CD8-positive, alpha-beta memory T cell (primary cell): ENCODE measurements at places on chromosomes 2 and 18. TPM values are rescaled to one million over a fixed set of nuclear protein-coding genes. Genes with fewer than 3 reads are reported as not detected.

Gene RAB27B
- total RNA-seq, result 0.15 TPM

Gene KIAA2012
- total RNA-seq, result not detected

Gene HK2
- 57.0 TPM for total RNA-seq

Gene MPPE1
- 32.3 TPM for total RNA-seq

DNA sequence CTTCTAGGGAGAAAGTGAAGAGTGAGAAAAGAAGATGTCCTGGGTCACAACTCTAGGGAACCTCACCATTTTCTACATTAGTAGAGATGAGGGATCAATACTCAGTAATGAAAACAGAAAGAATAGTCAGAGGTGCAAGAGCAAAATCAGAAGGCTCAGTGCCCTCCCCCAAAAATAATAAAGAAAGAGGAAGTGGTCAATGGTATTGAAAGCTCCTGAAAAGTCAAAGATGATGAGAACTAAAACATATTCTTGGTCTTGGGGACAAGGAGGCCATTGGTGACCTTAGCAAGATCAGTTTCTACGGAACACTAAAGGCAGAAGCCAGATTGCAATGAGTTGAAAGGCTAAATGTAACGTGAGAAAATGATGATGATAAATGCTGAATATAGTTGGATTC, 24.5 kb upstream of the MYO1B start:
- H3K27ac ChIP-seq, result no peak overlapping the region
- H3K4me3 ChIP-seq, result no peak overlapping the region
- H3K4me1 ChIP-seq, result no peaks in the 10 kb centered on the region
- no peak for DNase-seq
- no peaks in the 10 kb centered on the region for H3K36me3 ChIP-seq
- H3K27me3 ChIP-seq, result no peaks in the 10 kb centered on the region

GRCh38 chr2:224910574-224910925, 131.7 kb downstream of the DOCK10 start:
- peaks cover 8% of the 10 kb centered on the region for H3K36me3 ChIP-seq
- peaks cover 24% of the 10 kb centered on the region for H3K4me1 ChIP-seq
- no peak overlapping the region for H3K27ac ChIP-seq
- DNase-seq, result no peak
- H3K4me3 ChIP-seq, result no peak overlapping the region

DNA sequence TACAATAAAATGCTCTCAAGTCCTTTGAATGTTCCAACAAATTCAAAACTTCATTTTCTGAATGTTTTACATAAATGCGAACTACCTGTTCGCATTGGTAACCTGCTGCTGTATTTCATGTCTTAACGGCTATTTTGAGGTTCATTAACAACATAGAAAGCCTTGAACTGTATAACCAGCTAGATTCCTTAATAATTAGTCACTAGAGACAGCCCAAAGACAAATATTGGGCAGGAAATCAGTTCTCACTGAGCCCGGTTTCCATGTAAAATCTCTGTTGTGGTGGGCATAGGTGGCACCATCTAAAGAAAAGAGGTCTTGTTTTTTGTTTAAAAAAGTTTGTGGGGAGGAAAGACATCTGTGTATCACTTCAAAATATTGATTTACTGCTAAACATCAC, 29.2 kb downstream of the PDIA6 start:
- no peak overlapping the region for H3K27ac ChIP-seq
- H3K27me3 ChIP-seq, result no peaks in the 10 kb centered on the region
- no peak for DNase-seq
- no peaks in the 10 kb centered on the region for H3K4me1 ChIP-seq

- no peak overlapping the region for H3K27ac ChIP-seq
- no peaks in the 10 kb centered on the region for H3K36me3 ChIP-seq
- no peak for DNase-seq
- no peaks in the 10 kb centered on the region for H3K27me3 ChIP-seq
- no peak overlapping the region for H3K4me3 ChIP-seq
Observed at GRCh38 chr2:188970211-188970610, 4.0 kb upstream of the COL3A1 start.

DNA sequence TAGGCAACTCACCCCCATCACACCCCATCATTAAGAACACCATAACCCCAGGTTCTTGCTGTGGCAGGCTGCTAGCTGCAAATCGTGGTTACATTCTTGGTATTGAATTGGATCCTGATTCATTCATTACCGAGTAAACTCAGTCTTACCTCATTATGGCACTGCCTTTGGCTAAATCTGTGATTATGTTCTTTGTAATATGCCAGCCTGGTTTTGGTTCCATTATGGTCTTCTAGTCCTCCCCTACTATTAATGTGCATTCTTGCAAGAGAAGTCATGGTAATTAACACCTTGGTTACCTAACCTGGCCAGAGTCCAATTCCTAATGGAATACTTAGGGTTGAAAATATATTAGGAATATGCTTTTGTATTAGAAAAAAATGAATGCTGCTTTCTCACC, 258.9 kb upstream of the APCDD1 start:
- no peaks in the 10 kb centered on the region for H3K27me3 ChIP-seq
- no peaks in the 10 kb centered on the region for H3K36me3 ChIP-seq
- H3K4me1 ChIP-seq, result no peaks in the 10 kb centered on the region
- DNase-seq, result no peak
- H3K27ac ChIP-seq, result no peak overlapping the region

DNA sequence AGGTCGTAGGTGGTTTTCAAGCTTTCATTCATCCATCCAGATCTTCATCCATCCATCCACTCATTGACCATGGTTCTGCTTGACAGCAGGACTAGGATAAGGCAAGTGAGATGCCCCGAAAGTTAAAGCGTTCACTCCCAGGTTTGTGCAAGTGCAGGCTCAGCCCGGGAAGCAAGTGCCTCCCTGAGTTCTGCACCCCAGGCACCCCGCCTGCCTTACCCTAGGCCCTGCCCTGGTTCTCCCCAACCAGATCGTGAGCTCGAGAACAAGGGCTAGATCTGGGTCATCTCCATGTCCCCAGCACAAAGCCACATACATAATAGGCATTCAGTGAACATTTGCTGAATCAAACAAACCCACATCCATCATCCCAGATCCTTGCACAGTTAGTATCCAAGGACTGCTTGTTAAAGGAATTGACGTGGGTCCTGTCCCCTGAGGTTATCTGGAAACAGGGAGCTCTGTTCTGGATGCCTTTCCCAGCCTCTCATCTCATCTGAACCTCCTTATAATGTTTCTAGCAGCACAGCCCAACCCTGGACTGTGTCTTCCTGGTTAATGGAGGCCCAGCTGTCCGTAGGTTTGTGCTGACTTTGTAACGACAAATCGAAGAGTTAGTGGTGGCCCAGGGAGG, 116.1 kb upstream of the GPC1 start:
- H3K27ac ChIP-seq, result no peak overlapping the region
- H3K36me3 ChIP-seq, result no peaks in the 10 kb centered on the region
- no peaks in the 10 kb centered on the region for H3K4me1 ChIP-seq

DNA sequence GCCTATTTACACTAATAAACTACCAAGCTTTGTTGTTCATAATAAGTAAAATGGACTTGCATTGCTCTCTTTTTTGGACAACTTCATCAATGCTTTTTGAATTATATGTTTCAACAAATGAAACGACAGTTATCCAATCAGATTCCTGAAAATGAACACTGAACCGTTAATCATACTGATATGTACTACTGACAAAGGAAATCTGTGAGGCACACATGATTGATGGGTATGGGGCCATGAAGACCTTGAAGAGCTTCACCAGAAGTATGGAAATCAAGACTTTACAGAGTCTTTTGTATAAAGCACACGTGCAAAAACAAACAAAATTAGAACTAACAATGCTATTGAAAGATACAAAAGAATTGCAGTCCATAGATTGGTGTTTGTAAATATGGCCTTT, 51.2 kb downstream of the HNMT start:
- no peak for DNase-seq
- no peak overlapping the region for H3K27ac ChIP-seq
- H3K4me1 ChIP-seq, result no peaks in the 10 kb centered on the region

DNA sequence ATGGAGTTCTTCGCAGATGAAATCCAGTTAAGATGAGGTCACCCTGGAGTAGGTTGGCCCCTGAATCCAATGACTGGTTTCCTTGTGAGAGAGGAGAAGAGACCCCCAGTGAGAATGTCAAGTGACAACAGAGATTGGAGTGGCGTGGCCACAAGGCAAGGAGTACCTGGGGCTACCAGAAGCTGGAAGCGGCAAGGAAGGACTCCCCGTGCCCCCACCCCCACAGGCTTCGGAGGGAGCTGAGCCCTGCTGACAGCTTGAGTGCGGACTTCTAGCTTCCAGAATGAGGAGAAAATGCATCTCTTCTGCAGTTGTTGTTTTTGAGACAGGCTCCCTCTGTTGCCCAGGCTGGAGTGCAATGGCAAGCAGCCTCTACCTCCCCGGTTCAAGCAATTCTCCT, 78.0 kb upstream of the HPCAL1 start:
- H3K27ac ChIP-seq, result no peak overlapping the region
- no peaks in the 10 kb centered on the region for H3K4me1 ChIP-seq
- no peaks in the 10 kb centered on the region for H3K27me3 ChIP-seq
- no peak for DNase-seq

DNA sequence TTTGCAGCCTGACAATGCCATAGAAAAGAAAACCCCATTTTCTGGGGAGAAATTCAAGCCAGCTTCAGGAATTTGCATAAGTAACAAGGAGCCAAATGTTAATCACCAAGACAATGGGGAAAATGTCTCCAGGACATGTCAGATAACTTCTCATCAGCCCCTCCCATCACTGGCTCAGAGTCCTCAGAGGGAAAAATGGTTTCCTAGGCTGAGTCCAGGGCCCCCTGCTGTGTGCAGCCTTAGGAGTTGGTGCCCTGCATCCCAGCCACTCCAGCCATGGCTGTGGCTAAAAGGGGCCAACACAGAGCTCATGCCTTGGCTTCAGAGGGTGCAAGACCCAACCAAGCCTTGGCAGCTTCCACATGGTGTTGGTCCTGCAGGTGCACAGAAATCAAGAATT, 63.7 kb upstream of the FANCL start:
- no peak overlapping the region for H3K4me3 ChIP-seq
- H3K27me3 ChIP-seq, result no peaks in the 10 kb centered on the region
- no peaks in the 10 kb centered on the region for H3K36me3 ChIP-seq
- H3K4me1 ChIP-seq, result no peaks in the 10 kb centered on the region
- no peak for DNase-seq

DNA sequence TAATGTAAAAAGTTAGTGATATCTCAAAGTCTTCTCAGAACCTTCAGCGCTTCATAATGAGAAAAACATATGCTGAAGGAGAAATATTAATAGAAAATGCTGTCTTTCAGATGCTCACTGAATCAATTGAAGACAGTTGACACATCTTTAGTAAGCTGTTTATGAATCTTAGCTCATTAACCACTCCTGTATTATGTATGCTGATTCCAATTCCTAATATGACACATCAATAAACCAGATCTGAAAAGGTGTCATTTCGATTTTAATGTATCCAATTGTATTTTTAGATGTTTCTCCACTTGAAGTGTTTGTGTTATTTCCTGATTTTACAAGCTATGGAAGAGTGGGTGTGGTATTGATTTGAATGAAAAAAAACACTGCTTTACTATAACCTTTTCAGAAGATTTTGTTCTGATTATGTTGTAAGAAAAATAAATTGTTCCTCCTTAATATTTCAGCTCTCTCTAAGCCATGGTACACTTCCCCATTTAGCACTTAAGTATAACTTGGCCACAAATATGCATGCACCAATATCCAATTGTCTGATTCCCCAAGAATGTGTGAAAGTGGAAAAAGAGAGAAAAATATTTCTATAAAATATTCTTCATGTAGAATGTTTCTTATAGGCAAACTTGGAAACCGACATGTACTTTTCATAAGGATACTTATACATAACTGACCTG, 569.8 kb downstream of the ARHGAP15 start:
- H3K27me3 ChIP-seq, result no peaks in the 10 kb centered on the region
- H3K36me3 ChIP-seq, result peaks cover 10% of the 10 kb centered on the region
- no peak for DNase-seq
- H3K27ac ChIP-seq, result no peak overlapping the region

DNA sequence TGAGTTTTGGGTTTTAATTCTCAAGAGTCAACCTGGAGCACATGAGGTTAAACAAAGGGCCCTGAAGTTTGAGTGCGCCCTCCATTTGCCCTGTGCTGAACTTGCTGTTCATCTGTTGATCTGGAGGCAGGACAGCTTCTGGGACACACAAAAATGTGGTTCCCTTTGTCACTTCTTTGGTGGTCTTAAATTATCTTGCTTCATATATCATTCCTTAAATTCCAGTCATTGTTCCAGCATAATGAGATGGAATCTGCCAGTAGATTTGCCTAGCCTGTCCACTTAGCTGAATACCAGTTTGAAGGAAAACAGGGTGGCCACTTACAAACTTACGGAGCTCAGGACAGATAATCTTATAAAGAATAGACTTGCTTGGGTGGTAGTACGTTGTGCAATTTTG, 916 bp downstream of the CETN1 start:
- DNase-seq, result no peak
- H3K36me3 ChIP-seq, result no peaks in the 10 kb centered on the region
- no peaks in the 10 kb centered on the region for H3K27me3 ChIP-seq
- H3K4me3 ChIP-seq, result no peak overlapping the region
- no peak overlapping the region for H3K27ac ChIP-seq
- H3K4me1 ChIP-seq, result no peaks in the 10 kb centered on the region

GRCh38 chr2:70946832-70947442, 11.2 kb downstream of the ATP6V1B1 start:
- H3K27me3 ChIP-seq, result no peaks in the 10 kb centered on the region
- H3K4me1 ChIP-seq, result peaks cover 13% of the 10 kb centered on the region
- H3K27ac ChIP-seq, result no peak overlapping the region
- H3K36me3 ChIP-seq, result no peaks in the 10 kb centered on the region
- peak; percentile 27 for DNase-seq

GRCh38 chr2:169613876-169614275, 29.7 kb downstream of the PPIG start:
- no peak overlapping the region for H3K4me3 ChIP-seq
- no peak for DNase-seq
- peaks cover 39% of the 10 kb centered on the region for H3K36me3 ChIP-seq
- H3K27me3 ChIP-seq, result no peaks in the 10 kb centered on the region

DNA sequence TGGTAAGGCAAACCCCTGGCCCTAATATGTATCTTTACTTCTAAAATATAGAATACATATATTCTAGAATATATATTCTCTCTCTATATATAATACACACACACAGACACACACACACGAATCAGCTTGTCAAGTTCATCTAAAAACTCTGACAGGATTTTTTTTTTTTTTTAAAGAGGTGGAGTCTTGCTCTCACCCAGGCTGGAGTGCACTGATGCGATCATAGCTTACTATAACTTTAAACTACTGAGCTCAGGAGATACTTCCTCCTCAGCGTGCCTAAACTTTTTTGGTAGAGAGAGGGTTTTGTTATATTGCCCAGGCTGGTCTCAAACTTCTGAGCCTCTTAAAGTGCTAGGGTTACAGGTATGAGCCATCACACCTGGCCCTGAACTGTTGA, 45.2 kb downstream of the DOK1 start:
- H3K36me3 ChIP-seq, result no peaks in the 10 kb centered on the region
- no peak overlapping the region for H3K27ac ChIP-seq
- DNase-seq, result no peak
